ENCODE measurements at places on chromosomes 7 and 10.

- DNase-seq, result peak; percentile 43
Measured at GRCh38 chr10:77638321-77639101, 903 bp upstream of the KCNMA1 start.

DNA sequence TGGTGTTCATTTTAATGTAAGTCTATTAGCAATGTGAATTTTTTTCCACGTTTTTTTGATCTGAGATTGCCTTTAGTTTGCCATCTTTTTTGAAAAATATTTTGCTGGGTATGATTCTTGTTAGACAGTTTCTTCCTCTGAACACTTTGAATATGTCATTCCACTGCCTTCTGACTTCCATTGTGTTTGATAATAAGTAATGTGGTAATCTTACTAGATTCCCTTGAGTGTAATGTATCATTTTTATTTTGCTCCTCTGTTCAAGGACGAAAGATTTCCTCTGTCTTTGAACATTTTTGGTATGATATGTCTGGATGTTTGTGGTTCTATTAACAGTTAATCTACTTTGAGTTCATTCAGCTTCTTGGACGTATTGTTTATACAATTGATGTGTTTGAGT is 371.4 kb downstream of the SUGCT start:
- DNase-seq, result no peak

GRCh38 chr7:129083525-129083924 is 28.6 kb upstream of the TNPO3 start:
- DNase-seq, result no peak

DNA sequence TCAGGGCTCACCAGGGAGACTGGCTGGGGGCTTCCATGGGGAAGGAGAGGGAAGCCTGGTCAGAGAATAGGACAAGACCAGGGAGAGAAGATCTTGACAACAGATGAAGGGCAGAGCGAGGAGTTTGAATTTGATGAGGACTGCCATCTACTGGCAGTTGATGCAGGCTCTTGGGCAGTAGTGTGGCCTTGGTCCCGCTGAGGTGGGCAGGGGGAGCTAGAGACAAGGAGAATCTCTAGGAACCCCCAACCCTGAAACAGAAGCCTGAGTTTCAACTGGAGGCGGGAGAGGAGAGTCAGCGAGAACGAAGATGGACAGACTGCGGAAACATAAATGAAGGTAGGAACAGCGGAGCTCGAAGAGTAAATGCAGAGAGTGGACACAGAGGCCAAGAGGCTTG is 81.0 kb downstream of the PPP1R3C start:
- DNase-seq, result peak; percentile 78

- no peak for DNase-seq
Measured at GRCh38 chr7:129354428-129355157, 79.6 kb upstream of the STRIP2 start.

- DNase-seq, result no peak
Measured at GRCh38 chr10:77110757-77111156, 526.9 kb downstream of the KCNMA1 start.

DNA sequence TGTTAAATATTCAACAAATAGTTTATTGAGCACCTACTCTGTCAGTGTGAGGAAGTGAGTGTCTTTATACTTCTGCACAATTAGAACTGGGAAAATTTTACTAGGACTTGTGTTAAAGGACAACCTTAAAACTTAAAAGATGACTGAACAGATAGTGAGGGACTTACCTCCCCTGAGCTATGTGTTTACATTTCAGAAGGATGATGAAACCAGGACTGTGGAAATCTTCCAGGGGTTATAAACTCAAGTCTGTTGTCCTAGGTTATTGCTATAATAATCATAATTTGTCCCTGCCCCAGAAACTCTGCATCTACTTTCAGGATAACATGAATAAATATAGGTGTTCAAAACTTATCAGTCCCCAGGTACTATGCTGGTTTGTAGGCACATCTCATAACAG is 261.0 kb upstream of the MKLN1 start:
- no peak for DNase-seq

DNA sequence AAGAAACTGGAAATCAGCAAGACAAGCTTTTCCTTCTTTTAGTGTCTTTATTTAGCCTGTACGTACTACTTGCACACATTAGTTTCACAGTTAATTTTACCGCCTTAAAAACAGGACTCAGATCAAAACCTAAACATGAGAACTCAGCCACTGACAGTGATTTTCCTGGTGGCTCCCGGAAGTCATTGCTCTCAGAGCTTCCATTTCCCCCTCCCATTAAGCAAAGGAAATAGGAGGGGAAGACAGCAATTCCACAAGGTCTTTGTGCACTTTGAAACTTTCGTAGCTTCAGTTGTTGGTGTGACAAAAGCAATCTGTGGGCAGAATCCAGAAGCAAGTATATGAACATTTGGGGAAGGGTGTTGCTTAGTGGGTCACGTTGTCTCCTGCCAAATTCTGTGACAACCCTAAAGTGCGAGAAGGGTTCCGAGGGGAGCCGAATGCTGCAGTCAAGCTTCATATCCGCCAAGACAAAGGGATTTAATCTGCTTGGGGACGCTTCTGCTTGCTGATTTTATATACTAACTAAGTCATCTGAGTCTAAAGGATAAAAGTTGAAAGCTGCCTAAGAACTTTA is 30.4 kb downstream of the FAM53B start:
- peak; percentile 33 for DNase-seq

- no peak for DNase-seq
Measured at GRCh38 chr10:120387326-120387725, 69.7 kb upstream of the PLPP4 start.

DNA sequence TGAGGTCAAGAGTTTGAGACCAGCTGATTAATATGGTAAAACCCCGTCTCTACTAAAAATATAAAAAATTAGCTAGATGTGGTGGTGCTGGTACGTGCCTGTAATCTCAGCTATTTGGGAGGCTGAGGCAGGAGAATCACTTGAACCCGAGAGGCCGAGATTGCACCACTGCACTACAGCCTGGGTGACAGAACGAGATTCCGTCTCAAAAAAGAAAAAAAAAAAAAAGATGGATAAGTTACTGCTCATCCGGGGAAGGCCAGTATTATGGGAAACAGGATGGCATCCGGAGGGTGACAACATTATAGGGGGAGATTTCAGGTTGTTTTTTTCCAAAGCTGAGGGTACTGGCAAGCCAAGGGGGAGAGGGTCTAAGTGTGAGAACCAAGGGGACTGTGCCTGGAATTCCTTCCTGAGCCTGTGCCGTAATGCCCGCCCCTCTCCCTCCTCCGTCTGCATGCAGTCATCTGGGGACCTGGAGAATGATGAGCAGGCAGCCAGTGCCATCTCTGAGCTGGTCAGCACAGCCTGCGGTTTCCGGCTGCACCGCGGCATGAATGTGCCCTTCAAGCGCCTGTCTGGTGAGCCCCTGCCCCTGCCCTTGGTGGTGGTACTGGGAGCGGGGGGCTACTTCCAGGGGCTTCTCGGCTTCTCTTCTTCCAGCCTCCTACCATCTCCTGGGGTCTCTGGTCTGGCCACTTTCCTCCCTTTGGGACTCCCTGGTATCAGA is 4.4 kb downstream of the LAMTOR4 start:
- no peak for DNase-seq

- DNase-seq, result peak; percentile 13
Measured at GRCh38 chr7:106534271-106534846, 126.6 kb downstream of the CCDC71L start.

DNA sequence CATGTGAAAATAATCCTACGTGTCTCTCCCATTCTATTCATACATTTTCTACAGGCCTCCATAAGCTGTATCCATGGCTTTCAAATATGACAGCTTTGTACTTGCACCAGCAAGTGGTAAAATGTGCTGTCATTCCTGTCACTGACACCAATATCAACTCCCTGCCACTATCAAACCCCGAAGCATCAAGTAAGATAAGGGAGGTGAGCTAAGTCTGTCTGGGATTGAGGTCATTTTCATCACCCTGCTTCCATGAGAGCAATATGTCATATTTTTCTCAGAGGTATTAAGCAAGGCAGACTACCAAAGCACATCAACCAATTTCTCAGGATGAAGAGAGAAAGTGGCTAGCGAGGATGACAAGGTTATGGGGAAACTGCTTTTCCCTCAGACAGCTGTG is 11.1 kb downstream of the GPR22 start:
- DNase-seq, result no peak

DNA sequence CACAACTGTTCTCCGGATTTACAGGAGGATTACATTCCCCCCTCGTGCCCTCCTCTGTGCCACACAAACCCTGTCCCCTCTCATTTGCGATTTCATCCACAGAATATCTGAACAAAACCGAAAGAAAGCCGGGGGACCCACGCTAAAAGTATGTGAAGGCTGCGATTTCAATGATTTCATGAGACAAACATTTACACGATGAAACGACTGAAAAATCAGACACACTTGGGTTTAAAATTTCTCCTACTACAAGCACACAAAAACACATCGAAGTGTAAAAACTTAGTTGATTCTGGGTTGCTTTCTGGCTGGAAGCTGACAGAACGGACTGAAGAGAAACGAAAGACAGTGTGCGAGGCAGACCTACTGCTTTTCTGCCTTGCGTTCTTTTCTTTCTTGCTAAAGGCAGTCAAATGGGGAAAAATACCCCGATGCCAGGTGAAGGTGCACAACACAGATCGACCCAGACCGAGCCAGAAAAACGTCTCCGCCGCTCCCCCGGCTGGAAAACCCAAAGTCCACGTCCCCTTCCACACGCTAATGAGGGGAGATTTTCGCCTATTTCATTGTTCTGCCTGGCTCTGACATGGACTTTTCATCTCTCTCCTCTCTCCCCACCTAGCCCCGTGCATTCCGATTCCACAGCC is 1.2 kb downstream of the HIPK2 start:
- DNase-seq, result peak; percentile 53

- no peak for DNase-seq
Measured at GRCh38 chr7:28718545-28718944, 239.6 kb downstream of the TRIL start.

DNA sequence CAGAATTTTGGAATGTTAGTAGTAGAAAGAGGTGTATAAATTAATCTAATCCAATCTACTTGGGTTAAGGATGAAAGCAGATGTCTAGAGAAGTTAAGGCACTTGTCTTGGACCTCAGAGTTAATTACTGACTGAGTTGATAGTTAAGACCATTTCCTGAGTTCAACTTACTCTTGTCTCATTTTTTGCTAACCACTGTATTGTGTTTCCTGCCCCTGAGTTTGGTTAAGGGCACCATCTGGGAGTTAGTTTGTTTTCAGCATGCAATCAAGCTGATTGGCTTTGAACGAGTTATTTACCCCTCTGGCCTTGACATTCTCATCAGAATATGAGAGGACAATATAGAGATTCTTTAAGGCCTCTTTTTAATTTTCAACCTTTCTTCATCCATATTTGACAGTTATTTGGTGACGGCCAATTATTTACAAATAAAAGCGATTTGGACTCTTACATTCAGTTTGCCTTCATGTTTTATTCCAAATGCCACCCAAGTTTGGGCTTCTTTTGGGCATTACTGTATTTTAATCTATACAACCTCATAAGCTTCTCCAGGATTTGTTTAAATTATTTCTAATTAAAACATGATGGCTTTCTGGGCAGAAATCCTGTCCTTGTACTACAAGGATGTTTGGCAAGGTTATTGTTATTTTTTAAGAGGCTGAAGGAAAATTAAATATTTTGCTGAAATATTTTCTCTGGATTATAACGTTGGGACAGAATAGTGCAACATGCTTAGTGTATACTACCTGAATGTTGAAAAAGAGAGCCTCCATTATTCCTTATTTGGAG is 225.0 kb downstream of the CACNB2 start:
- DNase-seq, result no peak

GRCh38 chr7:770741-771166 is 43.7 kb upstream of the PRKAR1B start:
- no peak for DNase-seq

DNA sequence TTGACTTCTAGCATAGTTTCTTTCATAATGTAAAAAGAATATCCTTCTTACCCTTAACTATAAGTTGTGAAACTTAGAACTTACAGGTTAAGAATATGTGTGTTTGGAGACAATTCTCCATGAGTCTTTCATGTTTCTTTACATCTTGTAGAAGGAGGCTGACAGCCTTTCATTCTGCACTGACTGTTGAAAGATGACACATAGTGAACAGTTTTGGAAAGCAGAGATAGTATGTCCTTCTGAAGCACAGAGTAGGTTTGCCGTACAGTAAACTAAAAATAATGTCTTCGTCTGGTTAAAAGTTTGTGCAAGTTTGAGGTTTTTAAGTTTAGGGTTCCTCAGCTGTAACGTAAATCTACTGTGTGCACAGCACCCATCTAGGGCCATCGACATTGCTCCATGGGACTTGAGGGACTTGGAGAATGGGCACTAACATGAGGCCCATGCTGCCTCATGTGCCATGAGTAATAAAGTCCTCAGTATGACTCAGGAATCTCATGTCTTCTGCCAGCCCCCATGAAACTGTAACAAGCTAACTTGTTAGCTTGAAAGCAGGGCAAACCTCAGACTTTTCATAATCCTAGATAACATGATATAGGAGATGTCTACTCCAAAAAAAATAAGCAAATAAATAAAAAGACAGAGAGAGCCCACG is 24.5 kb upstream of the ELAPOR2 start:
- DNase-seq, result peak; percentile 0

- peak; percentile 93 for DNase-seq
Measured at GRCh38 chr7:73734619-73735527, 3.7 kb downstream of the ABHD11 start.

GRCh38 chr10:43218206-43218950 is 48.5 kb downstream of the RASGEF1A start:
- no peak for DNase-seq

DNA sequence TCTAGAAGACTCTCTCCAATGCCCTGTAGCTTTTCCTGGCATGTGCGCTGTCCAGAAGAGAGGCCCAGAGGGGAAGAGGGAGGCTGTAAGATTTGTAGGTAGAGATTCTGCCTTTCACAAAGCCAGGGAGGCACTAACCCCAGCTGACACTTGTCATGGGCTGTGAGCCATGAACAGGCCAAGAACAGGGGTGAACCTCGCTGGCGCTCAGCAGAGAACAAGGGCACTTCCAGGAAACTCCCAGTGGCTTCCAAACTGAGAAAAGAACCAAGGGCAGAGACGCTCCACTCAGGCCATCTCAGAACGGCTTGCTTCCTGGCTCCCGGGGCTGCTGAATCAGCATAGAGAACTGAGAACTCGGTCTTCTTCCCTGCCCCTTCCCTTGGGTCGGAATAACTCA is 257.8 kb upstream of the ZNF32 start:
- no peak for DNase-seq

GRCh38 chr7:17521437-17521836 is 223.0 kb downstream of the AHR start:
- DNase-seq, result peak; percentile 87

GRCh38 chr7:47179812-47180515 is 401.9 kb downstream of the TNS3 start:
- peak; percentile 76 for DNase-seq

GRCh38 chr7:30771880-30772425 is 736 bp downstream of the MINDY4 start:
- DNase-seq, result peak; percentile 23

- DNase-seq, result no peak
Measured at GRCh38 chr7:143303733-143304132, 12.2 kb upstream of the CLCN1 start.

- DNase-seq, result no peak
Measured at GRCh38 chr10:13750299-13751190, 163.8 kb downstream of the PRPF18 start.

DNA sequence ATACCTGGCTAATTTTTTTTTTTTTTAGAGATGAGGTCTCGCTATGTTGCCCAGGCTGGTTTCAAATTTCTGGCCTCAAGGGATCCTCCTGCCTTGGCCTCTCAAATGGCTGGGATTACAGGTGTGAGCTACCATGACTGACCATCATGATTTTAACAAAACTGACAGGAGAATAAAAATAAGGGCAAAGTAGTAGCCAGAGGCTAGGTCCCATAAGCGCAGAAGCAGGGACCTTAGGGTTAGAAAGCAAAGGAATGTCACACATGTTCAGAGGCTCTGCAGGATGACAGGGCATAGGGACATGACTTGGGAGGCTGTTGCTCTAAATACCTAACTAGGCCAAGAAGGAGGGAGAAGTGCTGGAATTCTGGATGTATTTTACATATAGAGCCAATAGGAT is 5.1 kb upstream of the LIMK1 start:
- DNase-seq, result no peak
